ENCODE measurements at places on chromosomes 13 and 19.
A peak's percentile ranks its signal among the peaks of the same experiment; 100 is the strongest.

- no peak for DNase-seq
These were observed 99.0 kb downstream of the ZNF429 start for GRCh38 chr19:21604351-21604926.

- DNase-seq, result no peak
These were observed 174.6 kb upstream of the RNF113B start for GRCh38 chr13:98351636-98352035.

DNA sequence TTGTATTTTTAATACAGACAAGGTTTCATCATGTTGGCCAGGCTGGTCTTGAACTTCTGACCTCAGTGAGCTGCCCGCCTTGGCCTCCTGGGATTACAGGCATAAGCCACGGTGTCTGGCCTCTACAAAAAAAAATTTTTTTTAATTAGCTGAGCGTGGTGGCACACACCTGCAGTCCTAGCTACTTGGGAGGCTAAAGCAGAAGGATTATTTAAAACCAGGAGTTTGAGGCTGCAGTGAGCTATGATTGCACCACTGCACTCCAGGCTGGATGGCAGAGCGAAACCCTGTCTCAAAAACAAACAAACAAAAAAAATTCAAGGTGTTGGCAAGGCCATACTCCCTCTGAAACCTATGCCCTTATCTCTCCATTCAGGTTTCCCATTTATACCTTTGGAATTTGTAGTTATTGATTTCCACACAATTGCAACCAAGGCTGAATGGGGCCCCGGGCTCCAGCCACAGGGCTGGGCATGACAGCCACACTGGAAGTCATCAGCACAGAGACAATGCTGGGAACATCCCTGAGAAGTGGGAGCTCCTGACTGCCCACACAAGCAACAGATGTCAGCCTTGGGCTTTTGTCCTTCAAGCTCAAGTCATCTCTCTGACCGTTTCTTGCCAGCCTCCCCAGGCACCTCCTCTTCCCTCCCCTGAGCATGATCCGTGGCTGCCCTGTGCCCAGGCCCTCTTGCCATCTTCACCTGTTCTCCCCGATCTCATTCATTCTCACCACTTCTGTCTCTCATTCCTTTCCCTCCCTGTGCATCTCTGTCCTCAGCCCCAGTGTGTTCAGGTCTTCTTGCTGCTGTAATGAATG, 27.2 kb upstream of the CALM3 start:
- DNase-seq, result no peak

DNA sequence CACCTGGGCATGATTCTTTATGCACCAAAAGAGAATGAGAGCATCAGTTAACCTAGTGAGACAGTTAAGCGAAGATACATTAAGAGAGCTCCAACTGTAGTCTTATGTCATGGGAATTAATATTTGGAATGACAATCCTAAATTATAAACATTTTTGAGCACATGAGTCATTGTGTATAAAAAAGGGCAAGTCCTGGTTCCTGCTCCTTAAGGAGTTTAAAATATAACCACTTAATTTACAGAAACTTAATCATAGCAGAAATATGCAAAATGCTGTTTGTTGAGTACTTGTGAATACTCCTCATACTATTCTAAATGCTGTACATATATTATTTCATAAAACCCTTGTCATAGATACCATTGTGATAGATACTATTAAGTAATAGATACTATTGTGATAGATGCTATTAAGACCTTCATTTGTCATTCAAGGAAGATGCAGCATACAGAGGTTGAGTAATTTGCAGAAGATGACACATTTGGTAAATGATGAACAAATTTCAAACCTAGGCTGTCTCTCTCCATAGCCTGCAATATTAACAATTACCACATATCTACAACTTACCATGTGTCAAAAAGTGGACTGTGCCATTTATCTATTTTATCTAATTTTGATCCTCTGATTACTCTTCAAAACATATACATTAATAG, 301.0 kb downstream of the TBC1D4 start:
- DNase-seq, result no peak

DNA sequence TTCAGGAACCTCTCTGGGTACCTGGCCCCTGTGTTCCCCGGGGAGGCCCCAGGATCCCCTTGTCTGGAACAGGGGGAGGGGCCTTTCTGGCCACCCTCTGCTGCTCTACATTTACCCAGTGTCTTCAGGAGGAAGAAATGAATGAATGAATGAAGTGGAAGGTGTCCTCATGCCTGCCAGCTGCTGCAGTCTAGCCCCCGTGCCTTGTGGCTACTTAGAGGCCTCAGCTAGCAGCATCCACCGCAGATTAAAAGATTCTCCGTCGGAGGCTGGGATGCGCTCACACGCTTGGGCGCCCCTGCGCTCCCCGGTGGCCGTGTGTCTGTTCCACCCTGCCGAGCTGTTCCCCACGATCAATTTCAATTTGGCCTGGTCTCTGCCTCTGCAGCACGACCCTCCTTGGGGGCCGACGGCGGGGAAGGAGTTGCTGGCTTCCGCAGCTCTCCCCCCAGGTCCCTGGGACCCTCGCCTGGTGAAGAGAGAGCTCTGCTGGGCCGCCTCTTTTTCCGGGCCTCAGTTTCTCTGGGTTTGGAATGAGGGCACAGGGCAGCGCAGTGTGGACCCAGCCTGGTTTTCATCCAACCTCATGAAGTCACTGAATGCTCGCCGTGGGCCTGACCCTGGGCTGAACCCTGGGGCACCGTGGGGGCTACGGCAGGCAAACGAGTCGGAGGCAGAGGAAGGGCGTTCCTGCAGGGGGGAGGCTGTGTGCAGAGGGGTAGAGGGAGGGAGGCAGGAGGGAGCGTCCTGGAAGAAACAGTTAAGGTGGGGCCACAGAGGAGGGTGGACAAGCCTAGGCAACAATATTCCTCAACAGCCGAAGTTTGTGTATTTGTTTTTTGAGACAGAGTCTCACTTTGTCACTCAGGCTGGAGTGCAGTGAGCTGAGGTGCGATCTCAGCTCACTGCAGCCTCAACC, 28.3 kb downstream of the EFNA2 start:
- no peak for DNase-seq

GRCh38 chr13:108961542-108962125, 332.2 kb downstream of the MYO16 start:
- DNase-seq, result peak; percentile 76

DNA sequence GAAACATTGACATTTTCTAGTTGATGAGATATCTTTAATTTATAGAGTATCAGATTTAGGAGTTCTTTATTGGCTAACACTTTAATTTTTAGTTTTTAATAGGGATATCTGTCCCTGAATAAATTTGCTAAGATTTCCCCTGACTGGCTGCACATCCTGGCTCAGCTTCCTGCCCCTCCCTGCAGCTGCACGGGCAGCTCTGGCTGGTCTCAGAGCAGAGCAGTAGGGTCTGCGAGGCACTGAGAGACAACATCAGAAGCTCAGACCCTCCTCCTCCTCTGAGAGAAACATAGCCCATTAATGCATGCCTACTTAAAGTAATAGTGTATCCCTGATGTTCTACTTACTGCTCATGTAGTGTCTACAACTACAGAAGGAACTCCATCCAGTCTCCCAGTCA, 139.2 kb downstream of the TNFSF13B start:
- DNase-seq, result no peak

DNA sequence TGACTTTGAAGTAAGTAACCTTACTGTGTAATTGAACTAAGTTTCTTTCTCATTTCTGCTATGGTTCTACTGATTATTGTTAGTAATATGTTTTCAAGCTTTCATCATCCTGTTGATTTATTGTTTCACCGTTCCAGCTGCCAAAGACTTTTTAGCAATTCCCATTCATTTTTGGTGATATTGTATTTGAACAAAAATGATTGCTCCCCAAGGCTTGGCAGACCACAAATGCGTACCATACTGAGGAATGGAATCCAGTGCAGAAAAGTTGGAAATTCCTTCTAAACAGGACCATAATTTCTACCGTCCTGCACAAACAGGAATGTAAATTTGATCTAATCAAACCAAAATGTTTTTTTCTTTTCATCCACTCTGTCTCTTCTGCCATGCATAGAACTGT, 10.7 kb downstream of the EPSTI1 start:
- no peak for DNase-seq

DNA sequence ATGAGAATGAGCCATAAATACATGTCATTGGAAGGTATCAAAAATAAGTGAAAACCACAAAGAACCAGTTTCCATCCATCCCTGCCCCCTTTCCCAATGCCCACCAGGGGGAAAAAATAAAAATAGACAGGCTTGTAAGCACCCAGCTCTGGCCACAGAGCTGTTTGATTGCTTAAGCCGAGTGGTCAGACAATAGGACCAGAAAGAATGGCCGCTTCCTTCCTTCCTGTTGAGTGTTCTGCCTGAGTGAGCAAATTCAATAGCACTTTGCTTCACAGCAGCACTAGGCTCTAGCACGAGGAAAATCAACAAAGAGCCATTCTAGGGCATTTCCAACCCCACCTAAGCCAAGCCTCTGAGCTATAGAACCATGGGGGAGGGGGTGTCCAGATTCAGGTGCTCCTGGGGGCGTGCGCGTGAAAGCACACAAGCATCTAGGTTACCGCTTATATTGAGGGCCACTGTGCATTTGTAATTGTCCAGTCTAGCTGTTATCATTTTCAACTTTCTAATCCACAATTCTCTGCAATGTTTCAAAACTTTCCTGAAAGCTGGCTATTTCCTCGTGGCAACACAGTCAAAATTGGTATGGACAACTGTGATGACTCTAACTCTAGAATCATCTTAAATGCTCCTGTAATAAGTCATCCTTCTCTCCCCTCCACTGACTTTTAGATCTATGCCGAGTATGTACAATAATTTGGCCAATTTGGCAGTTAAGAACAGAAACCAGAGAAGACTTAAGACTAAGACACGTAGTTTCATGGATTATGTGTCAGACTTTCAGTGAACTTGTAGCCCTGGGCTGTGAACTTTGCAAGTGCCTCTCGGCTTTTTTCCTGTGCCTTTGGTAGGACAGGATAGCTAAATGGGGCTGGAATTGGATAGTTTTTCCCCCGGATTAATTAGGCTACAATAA, 64.3 kb downstream of the SPRY2 start:
- no peak for DNase-seq

- DNase-seq, result no peak
These were observed 10.5 kb downstream of the PEAK3 start for GRCh38 chr19:2271234-2272103.

DNA sequence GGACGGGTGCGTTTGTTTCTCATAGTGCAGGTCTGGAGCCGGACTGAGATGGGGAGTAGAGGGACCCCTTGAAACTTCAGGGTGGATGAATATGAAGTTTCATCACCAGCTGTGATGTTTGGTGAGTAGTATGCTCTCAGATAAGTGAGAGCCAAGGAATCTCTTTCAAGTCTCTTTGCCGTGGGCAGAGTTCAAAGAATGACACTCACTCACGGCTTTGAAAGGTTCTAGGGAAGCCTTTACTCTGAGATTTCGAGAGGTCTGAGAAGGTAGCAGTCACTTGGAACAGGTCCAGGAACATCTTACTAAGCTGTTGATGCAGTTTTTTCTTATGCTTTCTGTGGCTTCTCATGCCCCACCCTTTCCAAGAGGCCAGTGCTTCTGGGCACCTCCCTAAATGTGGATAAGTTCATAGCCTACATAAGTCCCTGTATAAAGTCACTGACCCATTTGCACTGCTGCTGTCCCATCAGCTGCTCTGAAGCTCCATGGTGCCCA, at the start of gene IGFL2:
TSS of gene IGFL2 (plus strand) at position 448 of the 498 bp plus-strand sequence. CDS start at position 489, 41 bp downstream.
- DNase-seq, result peak; percentile 88

- no peak for DNase-seq
These were observed 13.5 kb downstream of the TFDP1 start for GRCh38 chr13:113598081-113598410.

- no peak for DNase-seq
These were observed 462.0 kb downstream of the LIG4 start for GRCh38 chr13:107753291-107753690.

- DNase-seq, result no peak
These were observed 1074.3 kb upstream of the SLC10A2 start for GRCh38 chr13:104140552-104140951.

DNA sequence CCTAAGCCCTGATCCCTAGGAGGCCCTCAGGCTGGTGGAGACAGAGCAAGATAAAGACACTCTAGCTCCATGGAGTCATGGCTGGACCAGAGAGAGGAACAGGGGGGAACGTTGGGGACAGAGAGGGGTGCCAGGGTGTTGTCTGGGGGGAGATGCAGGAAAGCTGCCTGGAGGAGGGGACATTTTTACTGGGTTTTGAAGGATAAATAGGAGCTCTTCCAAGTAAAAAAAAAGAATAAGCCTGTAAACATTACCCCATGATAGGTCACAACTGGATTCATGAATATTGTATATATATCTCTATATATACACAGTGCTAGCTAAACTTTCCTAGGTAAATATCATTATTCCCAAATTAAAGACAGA, 714 bp downstream of the HSH2D start:
- DNase-seq, result no peak

DNA sequence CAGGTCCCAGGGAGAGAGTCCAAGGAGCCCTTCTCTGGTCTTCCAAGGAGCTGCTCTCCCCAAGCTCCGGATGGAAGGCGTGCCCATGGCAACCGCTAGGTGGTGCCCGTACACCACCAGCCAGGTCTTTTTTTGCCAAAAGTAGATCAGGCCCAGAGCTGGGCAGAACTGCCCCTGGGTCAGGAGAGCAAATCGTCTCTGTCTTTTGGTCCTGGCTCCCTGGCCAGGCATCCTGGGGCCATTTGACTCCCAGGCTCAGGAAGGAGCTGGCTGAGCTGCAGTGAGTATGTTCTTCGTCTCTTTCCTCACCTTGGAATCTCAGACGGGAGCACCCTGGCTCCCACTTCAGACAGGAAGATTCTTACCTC, 24.6 kb upstream of the BCL3 start:
- peak; percentile 81 for DNase-seq

DNA sequence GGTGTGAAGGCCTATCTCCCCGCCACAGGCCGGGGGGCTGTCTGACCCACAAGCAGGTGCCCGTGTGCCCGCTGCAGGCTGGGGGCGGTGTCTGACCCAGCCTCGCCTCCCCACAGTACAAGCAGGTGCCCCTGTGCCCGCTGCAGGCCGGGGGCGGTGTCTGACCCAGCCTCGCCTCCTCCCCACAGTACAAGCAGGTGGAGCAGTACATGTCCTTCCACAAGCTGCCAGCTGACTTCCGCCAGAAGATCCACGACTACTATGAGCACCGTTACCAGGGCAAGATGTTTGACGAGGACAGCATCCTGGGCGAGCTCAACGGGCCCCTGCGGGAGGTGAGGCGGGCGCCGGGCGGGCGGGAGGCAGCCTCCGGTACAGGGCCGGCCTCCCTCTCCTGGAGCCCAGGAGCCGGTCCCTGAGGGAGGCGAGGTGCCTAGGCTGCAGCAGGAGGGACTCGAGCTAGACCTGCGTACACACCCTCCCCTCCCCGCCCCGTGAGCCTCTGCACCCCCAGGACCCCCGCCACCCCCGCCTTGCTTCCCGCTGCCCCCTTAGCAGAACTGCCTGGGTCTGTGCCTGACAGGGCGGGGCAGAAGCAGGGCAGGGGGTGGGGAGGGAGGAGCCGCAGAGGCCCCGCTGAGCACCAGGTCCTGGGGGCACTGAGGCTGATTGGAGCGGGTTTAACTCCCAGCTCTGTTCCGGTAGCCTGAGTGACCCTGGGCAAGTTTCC, 20.6 kb downstream of the HCN2 start:
- no peak for DNase-seq
